ENCODE measurements at places on chromosomes 4 and X.

DNA sequence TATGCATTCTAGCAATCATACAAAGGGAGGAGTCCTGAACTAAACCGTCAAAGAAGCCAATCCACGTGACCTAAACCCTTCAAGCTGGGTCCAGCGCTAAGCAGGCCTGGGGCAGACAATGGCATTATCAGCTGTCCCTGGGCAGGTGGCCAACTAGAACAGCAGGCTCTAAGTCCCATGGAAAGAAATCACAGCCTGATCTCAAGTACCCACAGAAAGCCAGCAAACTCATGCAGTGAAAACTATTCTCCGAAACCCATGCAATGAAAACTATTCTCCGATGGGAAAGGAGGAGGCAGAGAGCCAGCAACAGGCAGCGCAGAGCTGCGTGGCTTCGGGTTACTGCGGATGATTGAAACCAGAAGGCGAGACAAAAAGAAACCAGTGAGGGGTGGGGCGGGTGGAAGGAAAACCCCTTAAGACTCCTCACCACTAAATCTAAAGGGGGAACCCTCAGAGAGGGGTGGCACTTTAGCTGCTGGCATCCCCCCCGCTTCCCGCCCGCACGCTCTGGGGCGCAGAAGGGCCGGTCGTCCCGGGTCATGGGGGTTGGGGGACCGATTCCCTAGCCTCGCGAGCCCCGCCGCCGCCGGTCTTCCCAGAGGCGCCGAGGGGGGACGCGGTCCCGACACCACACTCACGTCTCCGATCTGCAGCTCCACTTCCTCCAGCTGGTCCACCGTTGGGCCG lies 567 bp downstream of the C4orf46 start:
- DNase-seq: peak; percentile 13

GRCh38 chr4:163474027-163474426 lies 473 bp upstream of the TKTL2 start:
- no peak for DNase-seq

- DNase-seq: no peak
Observed at GRCh38 chrX:94216738-94217137, 542.7 kb downstream of the FAM133A start.

GRCh38 chr4:36140421-36140820 lies 103.9 kb downstream of the ARAP2 start:
- DNase-seq: no peak

DNA sequence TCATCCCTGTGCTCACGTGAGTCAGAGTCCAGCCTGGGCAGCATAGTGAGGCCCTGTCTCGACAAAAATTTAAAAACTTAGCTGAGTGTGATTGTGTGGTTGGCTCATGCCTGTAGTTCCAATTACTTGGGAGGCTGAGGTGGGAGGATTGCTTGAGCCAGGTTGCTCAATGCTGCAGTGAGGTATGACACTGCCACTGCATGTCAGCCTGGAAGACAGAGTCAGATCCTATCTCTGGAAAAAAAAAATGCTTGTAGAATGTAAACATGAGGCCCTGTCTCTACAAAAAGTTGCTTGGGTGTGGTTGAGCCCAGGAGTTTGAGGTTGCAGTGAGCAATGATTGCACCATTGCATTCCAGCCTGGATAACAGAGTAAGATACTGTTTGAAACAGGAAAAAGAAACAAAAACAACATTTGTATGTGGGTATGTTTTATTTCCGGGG lies 11.3 kb upstream of the YTHDC1 start:
- no peak for DNase-seq

- DNase-seq: no peak
Observed at GRCh38 chrX:74421036-74421739, at the start of gene SLC16A2. Gene SLC16A2, plus strand, starts transcription at chrX:74421493. Its CDS starts 145 bp downstream, at chrX:74421638.

- DNase-seq: no peak
Observed at GRCh38 chr4:95017305-95018064, 259.7 kb downstream of the BMPR1B start.

DNA sequence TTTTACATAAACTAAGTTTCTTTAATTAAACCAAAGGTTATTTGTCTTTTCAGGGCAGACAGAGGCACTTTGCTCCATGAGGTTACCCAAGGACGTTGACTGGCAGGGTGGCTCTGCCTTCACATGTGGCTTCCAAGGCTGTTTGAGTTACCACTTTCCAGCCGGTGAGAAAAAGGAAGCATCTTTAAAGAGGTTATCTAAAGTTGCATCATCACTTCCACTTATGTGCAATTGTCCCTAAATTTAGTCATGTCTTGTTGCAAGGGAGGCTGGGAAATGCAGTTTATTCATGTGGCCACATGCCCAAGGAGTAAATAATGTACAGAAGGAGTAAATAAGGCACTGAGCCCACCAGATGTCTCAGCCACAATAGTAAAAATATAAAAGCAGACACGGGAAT lies 29.0 kb upstream of the RAP1GDS1 start:
- no peak for DNase-seq

GRCh38 chr4:157840034-157840433 lies 332.8 kb downstream of the GASK1B start:
- DNase-seq: no peak

GRCh38 chr4:135838889-135839288 lies 1637.3 kb upstream of the PABPC4L start:
- no peak for DNase-seq

- no peak for DNase-seq
Observed at GRCh38 chrX:30027636-30028035, 187.7 kb upstream of the MAGEB2 start.

- no peak for DNase-seq
Observed at GRCh38 chr4:32847461-32847860, 2127.3 kb downstream of the PCDH7 start.

- DNase-seq: no peak
Observed at GRCh38 chrX:28273736-28274135, 292.5 kb upstream of the DCAF8L1 start.

- DNase-seq: no peak
Observed at GRCh38 chr4:98577956-98578355, 80.5 kb downstream of the TSPAN5 start.

GRCh38 chrX:148785256-148785655 lies 284.8 kb downstream of the AFF2 start:
- DNase-seq: no peak

DNA sequence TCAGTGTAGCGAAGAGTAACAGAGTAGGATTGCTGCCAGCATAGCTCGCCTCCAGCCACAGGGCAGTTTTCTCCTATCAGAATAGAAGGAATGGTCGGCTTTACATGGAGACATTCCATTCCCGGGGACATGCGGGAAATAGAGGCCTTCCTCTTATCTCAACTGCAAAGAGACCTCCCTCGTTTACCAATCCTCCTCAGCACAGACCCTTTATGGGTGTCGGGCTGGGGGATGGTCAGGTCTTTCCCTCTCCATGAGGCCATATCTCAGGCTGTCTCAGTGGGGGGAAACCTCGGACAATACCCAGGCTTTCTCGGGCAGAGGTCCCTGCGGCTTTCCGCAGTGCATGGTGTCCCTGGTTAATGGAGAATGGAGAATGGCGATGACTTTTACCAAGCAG lies 285.0 kb downstream of the ASMT start:
- DNase-seq: no peak

GRCh38 chr4:53614591-53614990 lies 23.3 kb upstream of the LNX1 start:
- no peak for DNase-seq

GRCh38 chr4:58163156-58163555 lies 1053.0 kb upstream of the IGFBP7 start:
- DNase-seq: no peak

GRCh38 chrX:12548341-12548740 lies 242.9 kb upstream of the PRPS2 start:
- no peak for DNase-seq

DNA sequence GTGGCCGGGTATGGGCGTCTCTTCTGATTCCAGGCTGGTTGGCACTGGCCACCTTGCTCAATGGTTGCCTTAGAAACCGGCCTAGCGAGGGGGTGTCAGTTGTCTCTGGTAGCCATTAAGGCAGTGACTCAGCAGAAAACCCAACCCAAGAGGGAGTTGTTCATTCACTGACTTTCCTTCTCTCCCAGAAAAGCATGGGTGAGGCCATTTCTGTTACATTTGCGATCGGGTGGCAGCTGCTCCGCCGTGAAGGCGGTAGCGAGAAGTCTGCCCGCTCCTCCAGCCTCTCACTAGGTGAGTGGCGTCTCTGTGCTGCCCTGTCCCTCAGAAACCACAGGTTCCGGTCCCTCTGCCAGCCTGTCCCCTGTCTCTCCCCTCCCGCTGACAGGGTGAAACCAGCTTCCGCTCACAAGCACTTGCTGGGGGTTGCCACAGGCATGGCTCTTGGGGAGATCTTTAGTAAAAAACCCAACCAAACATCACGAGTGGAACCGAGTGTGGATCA lies 17.4 kb downstream of the IRAK1 start:
- no peak for DNase-seq

DNA sequence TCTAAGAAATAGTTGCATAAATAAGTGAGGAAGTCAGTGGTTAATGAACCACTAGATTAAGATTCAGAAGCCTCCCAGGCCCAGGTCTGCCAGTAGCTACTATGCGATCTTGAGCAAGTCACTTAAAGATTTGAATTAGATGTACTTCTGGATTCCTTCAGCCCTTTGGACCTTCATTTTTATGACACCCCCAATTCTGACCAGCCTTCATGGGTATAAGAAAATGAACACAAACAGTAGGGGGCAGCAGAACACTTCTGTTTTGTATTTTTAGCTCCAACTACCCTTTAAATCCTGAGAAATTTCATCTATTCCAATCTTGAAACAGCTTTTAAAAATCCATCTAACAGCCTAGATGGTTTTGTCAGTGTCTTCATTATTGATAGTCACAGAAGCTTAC lies 19.0 kb downstream of the TMEM47 start:
- no peak for DNase-seq

GRCh38 chrX:116194649-116195048 lies 24.1 kb downstream of the AGTR2 start:
- DNase-seq: no peak

- DNase-seq: no peak
Observed at GRCh38 chr4:72325215-72325614, 243.8 kb downstream of the ADAMTS3 start.

DNA sequence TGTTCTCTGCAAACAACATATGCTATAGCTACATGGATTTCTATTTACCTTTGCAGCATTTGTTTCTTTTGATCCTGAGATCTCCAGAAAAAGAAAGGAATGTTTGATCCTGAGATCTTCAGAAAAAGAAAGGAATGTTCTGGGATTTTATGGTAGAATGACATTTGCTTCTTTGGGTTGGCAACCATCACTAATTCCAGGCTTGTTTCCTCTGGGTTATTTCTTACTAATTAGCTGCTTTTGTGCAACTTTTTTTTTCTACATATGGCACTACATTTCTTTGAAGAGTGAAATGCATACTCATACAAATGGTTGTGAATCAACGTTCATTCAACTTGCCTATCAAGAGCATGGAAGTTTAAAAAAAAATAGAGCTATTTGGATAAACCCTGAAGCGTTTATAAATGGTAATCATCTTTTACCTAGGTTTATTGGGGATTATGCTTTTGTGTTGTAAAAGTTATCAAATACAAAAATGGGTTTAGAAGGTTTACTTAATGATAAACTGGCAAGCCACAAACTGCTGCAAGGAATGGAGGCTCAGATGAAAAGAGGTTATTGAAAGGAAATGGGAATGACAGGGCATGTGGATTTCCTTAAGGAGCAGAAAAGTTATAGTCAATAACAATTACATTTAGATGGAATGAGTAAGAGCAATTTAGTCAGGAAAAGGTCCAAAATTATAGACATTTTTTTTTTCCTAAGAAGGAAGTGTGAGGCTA lies 95.6 kb upstream of the PCDH18 start:
- no peak for DNase-seq

All from stimulated activated CD8-positive, alpha-beta memory T cell treated with anti-CD3 and anti-CD28 coated beads, Interleukin-15, amount 100 ng/mL, for 1 hour (primary cell).